NCI-H2107 (cell line): ENCODE measurements at places on chromosomes 5 and 9.

DNA sequence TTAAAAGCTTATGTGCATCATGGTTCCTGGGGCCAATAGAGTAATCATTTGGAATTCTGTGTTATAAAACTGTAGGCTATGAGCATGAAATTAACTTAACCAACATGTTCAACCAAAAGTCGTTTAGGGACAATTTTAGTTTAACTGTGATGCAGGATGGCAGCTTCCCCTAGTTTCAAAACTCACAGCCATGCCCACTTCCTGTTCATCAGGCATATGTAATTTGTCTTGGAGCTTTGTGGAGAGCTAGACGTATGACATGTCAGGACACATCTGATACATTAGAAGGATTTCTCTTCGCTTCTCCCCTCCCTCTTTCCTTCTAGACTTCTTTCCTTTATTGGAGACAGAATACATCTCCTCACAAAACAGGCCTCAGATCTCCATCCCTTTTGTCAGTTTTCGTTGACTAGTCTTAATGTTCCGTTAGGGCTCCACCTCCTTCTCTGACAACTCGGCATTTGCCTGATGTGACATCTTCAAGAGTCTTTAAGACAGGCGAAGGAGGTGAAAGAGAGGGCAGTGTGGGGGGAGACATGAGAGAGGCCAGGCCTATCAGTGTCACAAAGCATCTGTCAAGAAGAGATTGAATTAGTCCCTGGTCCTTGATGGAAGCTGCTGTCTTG is 176.0 kb downstream of the MSX2 start:
- no peak for DNase-seq

DNA sequence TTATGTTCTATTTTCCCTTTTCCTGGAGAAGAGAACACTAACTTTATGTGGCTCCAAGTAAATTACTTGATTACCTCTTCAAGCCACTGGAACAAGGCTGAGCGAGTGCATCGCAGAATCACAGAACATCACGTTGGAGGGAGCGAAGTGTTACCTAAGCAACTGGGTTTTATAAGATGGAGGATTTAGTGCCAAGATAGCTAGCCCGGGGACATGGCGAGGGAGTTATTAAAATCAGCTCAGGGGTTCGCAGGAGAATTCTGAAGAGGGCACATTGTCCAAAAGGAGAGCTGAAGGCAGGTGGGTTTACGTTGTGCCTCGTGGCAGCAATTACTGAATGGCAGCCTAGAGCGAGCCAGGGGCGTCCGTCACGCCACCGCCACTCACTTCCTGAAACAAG is 563.2 kb upstream of the ADAMTS16 start:
- DNase-seq: no peak

DNA sequence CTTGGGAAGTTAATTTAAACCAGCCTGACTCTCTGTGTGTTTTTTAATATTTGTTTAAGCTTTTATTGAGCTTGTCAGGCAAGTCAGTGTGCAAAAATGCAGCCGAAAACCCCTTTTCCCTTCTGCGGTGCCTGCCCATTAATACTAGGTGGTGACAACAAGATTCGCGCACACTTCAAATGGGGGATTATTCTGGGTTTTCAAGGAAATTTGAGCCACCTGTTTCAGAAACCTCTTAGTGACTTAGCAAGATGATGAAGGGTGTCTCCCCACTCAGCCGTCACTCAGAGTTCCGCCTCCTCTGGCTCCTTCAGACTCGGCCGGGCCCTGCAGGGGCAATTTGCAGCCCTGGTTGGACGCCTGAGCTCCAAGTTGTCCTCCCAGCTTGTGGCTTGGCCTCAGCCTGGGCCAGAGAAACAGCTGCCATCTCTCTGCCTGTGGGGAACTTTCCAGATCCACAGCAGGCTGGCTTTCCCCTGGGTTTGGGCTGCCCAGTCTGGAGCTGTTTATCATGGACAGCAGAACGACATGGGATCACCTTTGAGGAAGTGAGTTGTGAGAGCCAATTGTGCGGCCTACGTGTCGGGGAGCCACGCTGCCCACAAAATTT is 75.9 kb downstream of the SPRY4 start:
- no peak for DNase-seq

DNA sequence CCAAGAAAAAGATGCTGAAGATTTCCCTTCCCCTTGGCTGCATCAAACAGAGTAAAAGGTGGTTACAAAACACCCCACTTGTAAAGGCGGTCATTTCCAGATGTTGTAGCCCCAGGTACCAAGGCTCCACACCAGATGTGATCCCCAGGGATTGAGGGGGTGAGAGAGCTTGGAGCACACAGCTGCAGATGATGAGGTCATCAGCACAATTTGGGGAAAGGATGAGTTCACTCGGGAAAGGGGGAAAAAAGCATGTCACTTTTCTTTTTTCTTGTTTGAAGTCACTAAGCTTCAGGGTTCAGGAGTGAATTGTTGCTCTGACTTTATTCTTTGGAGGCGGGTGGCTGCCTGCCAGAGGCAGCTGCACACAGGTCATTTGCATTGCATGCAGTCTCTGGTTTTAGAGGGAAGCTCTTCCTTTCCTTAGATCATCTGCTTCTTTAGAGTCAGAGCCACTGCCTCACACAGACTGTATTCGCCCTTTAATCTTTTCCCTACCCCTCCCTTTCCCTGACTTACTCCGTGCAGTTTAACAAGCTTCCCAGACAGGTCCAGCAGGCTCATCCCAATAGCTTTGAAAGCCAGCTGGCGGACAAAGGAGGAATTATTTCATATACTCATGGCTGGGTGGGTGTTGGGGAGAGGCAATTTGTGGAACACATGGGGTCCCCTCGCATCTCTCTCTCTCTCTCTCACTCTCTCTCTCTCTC is 409.3 kb upstream of the SLC24A2 start:
- no peak for DNase-seq

DNA sequence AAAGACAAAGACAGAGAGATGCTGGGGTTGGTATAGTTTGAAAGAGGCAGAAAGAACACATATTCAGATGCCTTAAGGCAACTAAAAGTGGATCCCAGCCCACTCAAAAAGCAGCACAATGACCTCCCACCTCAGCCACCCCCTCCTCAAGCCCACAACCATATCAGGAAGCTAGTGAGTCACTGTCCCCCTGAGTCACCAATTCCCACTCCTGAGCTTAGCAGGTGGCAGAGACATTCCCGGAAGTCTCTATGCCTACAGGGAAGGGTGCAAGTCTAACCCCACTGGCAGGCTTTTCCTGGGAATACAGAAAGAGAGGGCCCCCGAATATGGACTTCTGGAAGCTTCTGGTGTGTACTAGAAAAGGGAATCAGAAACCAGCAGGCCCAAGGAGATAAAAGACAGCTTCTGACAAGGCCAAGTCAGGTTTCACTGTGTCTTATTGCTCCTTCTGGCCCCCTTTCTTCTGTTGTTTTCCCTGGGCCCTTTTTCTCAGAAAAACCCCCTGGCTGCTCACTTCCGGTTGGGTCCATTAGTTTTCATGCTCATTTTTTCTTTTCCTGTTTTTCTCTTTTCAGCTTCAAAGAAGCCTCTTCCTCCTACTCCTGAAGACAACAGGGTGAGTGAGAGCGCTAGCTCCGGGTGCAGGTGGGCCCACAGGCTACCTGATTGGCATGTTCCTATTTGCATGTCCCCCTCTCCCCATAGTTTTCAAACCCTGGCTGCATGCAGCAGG is 36.8 kb downstream of the ITK start:
- no peak for DNase-seq

DNA sequence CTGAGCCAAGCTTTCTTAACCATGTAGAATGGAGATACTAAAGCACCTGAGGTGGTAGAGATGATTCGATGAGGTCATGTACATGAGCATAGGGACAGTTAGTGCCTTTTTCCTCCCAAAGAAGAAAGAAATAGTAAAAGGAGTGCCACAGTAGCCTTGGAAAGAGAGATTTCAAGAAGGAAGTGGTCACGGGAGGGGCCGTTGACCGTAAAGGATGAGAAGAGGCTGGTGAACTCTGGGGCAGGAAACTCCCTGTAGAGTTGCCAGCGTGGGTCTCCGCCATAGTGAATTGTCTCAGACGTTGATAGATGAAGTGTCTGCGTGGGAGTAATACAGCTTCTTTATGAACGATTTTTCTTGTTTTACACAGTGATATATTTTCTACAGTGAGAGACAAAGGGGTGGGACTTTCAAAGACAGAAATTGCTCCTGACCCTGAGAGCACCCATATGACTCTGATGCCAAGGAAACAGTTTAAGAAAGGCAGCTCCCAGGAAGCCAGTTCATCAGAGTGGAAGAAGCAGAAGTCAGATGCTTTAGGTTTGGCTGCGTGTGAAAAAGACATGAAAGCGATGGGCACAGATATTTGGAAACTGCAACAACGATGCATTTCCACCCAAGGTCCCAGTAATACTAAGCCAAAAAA is 41.3 kb downstream of the UGCG start:
- DNase-seq: no peak
